ENCODE measurements at places on chromosomes 2 and 18.

GRCh38 chr2:228329282-228329681, 147.8 kb upstream of the SPHKAP start:
- DNase-seq: no peak

DNA sequence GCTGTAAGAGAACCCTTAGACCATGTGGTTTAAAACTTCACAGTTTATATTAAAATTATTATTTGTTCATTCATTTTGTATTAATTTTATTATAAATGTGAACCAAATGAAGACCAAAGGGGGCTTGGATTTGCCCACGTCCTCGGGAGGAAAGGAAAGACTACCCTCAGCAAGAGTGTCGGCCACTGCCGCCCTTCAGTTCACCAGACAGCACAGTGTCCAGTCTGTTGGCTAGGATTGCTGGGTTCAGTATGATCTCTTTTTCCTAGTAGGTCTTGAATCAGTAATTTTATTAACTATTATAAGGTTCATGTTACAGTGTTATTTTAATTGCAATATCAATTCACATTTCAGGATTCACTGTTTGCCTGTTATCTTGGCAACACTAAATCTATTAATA, 78.2 kb upstream of the CHRNA1 start:
- no peak for DNase-seq

GRCh38 chr2:4585057-4585635, 881.8 kb downstream of the DCDC2C start:
- DNase-seq: no peak

GRCh38 chr2:217060516-217060915, 200.7 kb upstream of the TNP1 start:
- no peak for DNase-seq

DNA sequence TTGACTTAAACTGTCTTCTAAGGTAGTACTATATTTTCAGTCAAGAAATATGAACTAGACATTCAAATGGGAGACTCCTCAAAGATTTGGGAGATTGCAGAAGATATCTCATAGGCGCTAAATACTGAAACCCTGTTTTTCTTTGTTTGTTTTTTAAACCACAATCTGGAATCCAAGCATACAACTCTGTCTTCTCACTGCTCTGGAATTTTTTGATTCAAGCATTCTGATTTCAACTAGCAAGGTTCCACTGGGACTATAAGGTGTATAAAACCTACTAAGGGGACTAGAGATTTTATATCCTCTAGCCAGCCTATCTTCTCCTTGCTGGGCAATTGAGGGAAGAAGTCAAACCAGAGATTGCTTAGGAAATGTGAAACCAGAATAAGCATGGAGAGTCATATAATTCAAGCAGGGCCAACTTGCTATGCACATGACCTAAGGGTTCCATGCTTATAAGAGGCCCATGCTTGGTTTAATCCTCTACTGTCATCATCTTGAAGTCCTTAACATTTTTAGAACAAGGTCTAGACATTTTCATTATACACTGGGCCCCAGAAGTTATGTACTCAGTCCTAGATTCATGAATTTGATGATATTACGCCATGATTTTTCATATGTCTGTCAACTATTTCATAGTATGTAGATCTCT, 405.5 kb downstream of the PARD3B start:
- DNase-seq: no peak

- peak; percentile 16 for DNase-seq
These were observed 106.4 kb downstream of the POLR1A start for GRCh38 chr2:85999061-85999831.

- no peak for DNase-seq
These were observed 452.5 kb upstream of the SALL3 start for GRCh38 chr18:78526923-78527711.

DNA sequence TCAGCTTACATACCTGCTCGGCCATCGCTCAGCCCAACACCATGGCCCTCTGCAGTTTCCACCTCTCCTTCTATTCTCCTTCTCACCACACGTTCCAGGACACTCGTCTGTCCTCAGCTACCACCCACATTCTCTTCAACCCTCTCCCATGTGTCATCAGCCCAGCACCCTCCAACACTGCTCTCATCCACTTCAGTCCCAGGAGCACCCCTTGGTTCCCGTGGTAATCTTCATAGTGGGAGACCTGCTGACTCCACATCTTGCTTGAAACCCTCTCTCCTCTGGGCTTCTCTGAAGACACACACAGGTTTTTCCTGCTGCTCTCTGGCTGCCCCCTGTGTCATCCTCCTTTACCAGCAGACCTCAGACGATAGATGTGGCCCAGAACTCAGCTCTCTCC, 228.7 kb downstream of the GBX2 start:
- no peak for DNase-seq

GRCh38 chr2:7203056-7203467, 285.9 kb downstream of the RNF144A start:
- DNase-seq: peak; percentile 29

DNA sequence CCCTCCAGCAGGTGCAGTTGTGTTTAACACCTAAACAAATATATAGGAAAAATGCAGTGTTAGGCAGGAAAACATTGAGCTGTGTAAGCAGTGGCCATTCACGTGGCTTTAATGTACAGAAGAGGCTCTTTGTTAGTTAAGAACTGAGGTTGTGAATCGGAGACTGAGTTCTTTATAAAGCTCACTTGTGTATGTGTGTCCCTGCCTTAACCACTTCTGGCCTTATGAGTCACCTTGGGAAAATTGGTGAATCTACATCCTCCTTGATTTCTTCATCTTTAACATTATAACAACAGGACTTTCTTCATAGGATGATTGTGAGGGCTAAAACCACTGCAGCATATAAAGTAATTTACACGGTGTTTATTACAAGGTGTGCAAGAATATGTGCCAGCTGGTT, 188.4 kb upstream of the TPO start:
- no peak for DNase-seq

DNA sequence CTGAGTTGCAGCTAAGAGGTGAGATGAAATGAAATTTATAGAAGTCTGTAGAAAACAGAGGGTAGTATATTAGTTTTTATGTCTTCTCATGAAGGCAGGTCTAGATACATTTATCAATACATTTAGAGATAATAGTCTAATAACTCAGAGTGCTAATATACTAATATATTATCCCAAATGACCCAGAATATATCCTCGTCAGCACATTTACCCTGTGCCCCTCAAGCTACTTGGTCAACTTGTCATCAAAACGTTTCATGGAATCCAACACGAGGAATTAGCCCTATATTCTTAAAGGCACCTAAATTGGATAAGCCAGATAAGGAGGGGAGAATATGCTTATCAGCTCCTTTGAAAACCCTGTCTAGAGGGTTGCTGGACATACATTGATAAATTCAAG, 415.1 kb upstream of the LRRTM1 start:
- no peak for DNase-seq

DNA sequence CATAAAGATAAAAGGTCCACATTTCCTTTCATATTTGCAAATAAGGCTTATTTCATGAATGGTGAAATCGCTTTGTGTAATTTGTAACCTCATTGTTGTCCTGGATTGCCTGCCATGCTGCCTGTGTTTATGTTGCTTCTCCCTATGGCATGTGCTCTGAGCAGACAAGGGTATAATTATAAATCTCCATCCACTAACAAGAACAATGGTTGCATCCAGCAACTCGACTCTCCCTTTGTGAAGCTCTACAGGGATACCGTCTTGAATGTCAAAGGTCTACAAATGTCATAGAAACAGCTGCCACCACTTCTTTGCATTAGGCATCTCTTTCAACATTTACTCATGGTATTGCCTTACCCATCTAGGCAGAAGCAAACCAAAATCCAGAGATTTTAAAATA, 209.6 kb downstream of the SLC8A1 start:
- no peak for DNase-seq

DNA sequence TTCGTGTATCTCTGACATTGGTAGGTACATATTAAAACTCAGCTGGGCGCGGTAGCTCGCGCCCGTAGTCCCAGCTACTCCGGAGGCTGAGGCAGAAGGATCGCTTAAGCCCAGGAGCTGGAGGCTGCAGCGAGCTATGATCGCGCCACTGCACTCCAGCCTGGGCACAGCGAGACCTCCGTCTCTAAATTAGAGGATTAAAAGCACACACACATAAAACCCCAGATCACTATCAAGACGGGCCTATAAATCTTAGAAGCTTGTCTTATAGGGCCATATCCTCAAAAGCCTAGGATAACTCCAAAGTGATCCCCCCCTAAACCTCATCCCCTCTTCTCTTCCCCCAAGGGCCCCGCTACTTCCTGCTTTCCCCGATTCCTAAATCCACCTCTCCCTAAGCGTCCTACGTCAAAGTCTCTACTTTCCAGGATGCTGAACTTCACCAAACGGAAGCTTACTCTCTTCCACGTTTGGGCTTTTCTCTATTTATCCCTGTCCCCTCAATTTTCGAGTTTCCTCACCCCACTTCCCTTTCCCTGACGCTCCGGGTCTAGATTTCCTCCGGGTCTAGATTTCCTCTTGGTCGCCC, 707 bp downstream of the KRCC1 start:
- peak; percentile 9 for DNase-seq

- no peak for DNase-seq
These were observed 15.5 kb upstream of the GNAL start for GRCh38 chr18:11673560-11673959.

DNA sequence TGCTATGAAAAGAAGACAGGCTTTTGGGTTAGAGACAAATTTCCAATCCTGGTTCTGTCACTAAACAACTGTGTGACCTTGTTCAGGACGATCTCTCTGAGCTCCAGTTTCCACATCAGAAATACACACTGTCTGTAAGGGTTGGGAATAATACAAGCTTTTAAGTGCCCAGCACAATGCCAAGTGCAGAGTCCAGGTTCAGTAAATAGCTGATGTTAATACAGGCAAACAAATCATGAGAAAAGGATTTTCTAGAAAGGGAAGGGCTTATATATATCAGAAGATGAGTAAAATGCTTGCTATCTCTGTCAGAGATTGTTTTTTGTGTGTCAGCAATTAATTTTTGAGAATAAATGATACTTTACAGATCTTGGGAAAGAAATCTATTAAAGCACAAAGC, 388.3 kb downstream of the NBAS start:
- DNase-seq: no peak

GRCh38 chr2:45026924-45027450, 17.7 kb upstream of the SIX2 start:
- no peak for DNase-seq

DNA sequence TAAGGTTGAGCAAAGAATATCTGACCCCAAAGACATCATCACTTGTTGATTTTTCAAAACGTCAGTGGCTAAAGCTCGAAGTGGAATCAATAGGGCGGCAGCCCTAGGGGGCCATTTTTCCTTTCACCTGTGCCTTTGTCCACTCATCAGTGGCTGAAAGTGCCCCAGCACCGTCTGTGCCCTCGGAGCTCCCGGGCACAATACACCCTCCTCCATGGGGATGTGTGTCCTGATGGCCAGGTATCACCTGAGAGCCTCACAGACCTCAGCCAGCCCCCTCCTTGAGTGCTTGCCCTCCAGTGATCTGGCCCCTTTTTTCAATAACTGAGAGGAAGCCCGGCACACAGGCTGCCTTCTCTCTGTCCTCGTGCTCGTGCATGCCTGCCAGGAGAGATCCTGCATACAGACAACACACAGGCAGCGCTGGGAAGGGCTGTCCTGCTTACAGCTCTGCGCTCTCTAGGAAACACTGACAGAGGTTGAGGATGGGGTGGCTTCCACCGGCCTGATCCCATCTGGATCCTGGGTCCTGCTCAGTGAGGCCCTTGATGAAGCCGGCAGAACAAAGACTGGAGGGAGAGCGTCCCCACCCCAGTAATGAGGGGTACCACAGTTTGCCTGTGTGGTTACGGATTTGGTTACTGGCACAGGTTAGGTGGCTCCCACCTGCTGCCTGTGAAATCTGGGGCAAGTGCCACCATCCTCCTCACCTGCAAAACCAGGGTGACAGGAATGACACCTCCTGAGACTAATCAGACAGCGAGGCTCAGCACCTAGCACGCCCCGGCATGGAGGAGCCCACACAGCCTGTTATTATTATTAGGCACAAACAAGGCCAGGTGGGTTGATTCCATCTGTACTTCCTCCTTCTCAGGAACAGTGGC, 197.5 kb upstream of the RAB6C start:
- no peak for DNase-seq

- DNase-seq: no peak
These were observed 63.9 kb downstream of the KLHL29 start for GRCh38 chr2:23448906-23449305.

DNA sequence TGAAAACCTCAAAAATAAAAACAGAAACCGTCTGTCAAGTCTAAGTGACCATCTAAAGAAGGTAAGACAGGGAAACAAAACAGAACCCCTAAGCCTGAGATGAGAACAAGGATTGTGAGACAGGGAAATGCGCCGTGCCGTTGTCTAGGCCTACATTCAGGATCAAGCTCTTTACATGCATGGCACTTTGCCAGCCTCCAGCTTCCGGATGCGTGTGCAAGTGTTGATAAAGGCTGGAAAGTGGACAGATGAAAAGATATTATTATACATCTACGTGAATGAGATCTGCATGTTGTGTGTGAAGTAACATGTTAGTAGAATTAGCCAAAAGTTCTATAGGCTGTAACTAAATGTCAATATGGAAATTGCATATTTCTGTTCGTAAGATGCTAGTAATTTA, 28.6 kb upstream of the TMEM87B start:
- DNase-seq: no peak

DNA sequence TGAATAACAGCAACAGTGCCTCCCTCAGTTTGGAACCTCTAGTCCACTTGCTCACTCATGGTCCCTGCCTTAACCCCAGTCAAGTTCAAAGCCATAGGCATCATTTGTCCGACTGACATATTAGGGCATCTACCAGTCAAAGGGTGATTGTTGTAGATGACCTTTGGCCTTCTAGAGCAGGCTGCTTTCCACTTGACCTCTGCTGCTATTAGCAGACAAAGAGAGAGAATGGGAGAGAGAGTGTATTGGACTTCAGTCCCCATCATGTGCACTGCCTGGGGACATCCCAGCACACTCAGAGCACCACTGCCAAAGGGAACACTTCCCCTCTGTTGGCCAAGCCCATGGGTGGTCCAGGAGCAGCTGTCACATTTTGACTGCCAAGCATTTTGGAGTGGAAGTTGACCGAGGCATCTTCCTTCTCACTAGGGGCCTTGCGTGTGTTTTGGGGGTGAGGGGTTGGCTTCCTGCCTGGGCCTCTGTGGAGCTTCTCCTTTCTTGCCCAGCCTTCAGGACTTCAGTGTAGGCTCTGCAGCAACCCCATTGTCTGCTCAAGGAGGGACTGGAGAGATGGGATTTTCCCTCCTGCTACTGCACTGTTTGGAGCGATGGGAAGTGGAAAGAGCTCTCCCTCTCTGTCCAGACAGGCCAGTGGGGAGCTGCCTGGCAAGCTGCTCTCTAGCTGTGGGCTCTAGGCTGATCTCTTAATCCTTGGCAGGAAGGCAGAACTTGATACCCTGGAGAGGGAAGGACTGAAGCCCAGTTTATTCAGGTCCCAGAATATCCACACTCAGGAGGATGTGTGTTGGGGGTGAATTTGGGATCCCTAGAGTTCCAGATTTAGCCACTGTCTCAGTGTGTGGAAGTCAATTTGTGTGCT, 68.1 kb downstream of the TMEM247 start:
- DNase-seq: no peak

- DNase-seq: no peak
These were observed 283.1 kb downstream of the CELF4 start for GRCh38 chr18:37282386-37283037.

GRCh38 chr2:204535764-204536163, 9.5 kb upstream of the PARD3B start:
- DNase-seq: no peak

Measured in central memory CD4-positive, alpha-beta T cell (primary cell).